ENCODE measurements at places on chromosomes 13 and 19.
A peak's percentile ranks its signal among the peaks of the same experiment; 100 is the strongest.

DNA sequence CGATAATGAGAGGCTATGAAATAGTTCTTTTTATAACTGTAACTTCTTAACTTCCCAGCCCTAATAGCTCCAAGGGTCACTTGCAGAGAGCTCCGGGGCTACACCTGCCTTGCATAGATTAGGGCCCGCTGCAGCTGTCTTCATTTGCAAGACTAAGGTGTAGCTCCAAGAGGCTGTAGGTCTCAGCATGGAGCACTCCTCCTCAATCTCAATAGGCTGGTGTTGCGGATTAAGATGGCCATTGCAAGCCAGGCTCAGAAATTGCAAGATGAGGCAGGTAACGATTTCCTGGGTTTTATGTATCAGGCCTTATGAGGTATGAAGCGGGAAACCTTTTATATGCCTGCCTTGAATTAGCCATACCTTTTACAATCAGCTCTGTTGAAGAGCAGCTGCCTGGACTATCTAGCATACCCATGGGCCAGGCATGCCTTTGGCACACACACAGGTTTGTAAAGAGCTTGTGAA lies 185.7 kb downstream of the TM9SF2 start:
- no peak for DNase-seq

DNA sequence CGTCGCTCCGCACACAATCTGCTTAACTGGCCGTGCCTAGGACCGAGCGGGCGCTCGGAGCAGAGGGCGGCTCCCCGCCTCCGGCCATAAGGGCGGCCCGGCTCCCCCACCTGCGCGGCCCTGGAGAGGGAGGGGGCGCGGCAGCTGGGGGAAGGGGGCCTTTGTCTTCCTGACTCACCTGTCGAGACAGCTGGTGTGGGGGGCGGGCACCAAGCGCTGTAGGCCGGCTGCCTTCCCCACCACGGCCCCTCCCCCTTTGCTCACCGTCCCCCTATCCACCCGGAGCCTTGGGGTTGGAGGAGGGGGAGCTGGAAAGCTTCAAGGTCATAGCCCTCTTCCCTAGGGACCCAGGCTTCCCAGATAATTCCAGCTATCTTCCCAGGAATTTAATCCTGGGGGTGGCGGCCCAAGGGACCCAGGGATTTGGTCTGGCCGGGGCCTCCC lies 1.2 kb downstream of the VASP start:
- DNase-seq: no peak

DNA sequence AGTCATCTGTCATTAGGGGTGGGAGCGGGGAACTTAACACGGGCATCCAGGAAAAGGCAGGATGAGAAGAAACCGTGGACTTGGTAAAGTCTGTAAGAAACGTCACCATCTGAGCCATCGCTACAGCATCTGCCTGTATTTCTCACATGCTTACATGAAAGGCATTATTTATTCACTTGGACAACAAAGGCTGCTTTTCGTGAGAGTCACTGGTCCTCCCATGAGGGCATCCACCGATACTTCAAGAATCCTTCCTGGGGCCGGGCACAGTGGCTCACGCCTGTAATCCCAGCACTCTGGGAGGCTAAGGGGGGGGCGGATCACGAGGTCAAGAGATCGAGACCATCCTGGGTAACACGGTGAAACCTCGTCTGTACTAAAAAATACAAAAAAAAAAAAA lies 16.1 kb downstream of the ZNF446 start:
- DNase-seq: no peak

GRCh38 chr13:30832845-30833332 lies 73.2 kb upstream of the MEDAG start:
- no peak for DNase-seq

GRCh38 chr13:46389457-46390451 lies 2.7 kb upstream of the RUBCNL start:
- no peak for DNase-seq

DNA sequence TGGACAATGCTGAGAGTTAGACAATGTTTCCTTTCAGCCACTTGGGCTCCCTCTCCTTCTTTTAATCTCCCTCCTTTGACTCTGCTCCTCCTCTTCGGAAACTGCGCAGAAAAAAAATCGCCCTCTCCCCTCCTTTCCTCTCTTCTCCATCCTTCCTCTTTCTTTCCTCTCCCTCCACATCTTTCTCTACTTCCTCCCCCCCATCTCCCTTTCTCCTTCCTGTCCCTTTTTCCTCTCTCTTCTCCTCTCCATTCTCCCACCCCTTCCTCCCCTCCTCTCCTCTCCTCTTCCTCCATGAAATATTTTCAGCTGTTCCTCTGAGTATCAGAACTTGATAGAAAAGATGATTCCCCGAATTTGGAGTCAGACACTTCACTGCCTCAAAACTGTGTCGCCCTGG lies 15.1 kb upstream of the PTPRS start:
- DNase-seq: no peak

DNA sequence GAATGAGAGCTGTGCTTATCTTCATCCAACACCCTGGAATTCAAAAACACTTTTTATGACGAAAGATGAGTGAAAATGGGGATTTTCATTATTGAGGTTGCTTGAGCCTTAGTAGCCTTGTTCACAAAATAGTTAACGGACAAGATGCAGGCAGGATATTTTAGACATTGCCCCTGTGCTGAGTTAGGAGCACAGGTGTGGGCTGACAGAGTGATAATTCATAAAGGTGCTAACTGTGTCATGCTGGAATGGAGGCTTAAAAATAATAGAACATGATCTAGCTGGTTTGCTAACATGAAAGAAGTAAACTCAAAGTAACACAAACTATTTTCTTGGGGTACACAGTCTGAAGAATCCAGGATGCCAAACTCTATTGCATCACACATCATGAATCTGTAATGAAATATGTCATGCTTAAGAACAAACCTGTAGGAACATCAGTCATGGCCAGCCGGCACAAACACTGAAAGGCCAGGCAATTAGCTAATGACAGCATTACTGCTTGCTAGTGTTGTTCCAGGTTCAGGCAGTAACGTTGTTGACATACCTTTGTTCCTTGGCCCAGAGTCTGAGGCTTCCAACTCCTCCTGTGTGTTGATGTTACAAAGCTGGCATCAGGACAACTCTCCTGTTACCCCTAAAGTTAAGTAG lies 55.3 kb downstream of the FRY start:
- no peak for DNase-seq

DNA sequence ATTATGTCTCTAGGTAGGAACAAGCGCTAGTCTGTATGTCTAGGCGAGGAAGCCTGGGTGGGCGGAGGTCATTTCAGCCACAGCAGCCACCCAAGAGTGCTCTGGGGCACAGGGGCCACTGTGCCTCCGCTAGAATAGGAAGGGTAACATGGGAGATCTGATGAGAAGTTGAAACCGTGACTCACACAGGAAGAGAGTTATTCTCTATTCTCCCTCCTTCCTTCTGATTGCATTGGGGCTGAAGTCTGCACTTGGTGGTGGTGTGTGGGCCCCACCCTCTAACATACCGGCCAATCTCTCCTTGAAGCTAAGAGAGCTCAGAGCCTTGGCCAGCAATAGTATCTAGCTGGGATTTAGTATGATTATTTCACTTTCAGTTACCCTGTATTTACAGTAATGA lies 20.3 kb upstream of the GGACT start:
- DNase-seq: no peak

DNA sequence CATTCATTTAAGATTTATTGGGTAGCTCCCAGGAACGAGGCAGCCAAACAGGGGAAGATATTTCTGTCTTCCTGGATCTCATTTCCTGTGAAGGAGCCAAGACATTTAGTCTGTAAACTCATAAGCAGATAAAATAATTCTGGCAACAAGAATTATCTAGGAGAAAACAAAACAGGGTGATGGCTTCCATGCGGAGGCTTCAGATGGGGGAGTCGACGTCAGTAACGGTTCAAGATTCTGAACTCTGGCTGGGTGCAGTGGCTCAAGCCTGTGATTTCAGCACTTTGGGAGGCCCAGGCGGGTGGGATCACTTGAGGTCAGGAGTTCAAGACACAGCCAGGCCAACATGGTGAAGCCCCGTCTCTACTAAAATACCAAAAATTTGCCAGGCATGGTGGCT lies 1.3 kb downstream of the GNA15 start:
- DNase-seq: peak; percentile 70

GRCh38 chr19:44553478-44554171 lies 24.1 kb upstream of the CEACAM20 start:
- no peak for DNase-seq

DNA sequence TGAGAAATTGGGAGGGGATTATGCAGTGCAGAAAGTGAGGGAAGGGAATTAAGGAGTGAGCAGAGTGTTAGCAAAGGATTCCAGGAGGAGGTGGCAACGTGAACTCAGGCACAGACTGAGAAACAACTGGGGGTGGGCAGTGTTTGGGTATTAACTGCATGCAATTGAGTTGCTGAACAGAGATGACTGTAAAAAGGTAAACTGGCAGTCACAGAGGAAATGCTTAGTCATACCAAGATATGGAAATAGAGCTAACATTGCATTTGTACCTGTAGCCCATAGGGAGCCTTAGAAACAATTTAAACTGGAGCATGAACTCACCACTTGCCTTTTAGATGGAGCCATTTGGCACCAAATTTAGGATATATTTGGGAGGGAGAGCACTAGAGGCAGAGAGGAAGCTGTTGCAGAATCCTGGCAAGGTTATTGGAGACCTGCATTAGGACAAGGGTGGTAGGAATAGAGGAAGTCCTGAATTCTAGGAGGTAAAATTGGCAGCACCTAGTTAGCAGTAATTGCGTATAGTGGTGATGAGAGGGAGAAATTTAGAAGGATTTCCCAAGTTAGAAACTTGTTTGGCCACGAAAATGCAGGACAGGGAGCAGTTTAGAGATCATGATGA lies 100.6 kb upstream of the FRY start:
- no peak for DNase-seq

GRCh38 chr13:97005625-97006262 lies 11.5 kb upstream of the OXGR1 start:
- no peak for DNase-seq

- no peak for DNase-seq
Observed at GRCh38 chr19:43525836-43526771, 897 bp downstream of the ETHE1 start.

GRCh38 chr13:98468361-98468760 lies 108.5 kb downstream of the STK24 start:
- no peak for DNase-seq

GRCh38 chr13:75507027-75508001 lies 25.3 kb upstream of the TBC1D4 start:
- no peak for DNase-seq

Measured in Right ventricle myocardium inferior (tissue), 1 donor.